ENCODE measurements at places on chromosomes 13 and 19.

DNA sequence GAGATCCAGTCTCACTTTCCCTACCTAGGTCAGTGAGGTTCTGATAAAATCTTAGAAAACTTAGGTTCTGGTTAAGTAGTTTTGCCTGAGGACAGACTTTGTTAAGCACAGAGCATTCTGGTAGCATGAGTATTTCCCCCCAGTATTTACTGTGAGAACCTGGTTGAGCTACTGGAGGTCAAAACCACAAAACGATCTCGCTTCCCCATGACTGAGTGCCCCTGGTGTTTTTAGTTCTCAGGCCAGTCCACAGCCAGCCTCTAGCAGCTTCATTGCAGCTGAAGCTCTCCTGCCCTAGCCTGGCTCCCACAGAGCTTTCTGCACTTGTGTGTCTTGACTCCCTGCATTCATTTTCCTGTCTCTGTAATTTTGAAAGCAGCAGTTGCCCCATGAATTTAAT lies 1138.2 kb downstream of the UQCRFS1 start:
- no peak for DNase-seq

- no peak for DNase-seq
Measured at GRCh38 chr19:40627486-40628279, 26.5 kb downstream of the LTBP4 start.

GRCh38 chr19:30842926-30843325 lies 470.7 kb downstream of the ZNF536 start:
- DNase-seq, result no peak

DNA sequence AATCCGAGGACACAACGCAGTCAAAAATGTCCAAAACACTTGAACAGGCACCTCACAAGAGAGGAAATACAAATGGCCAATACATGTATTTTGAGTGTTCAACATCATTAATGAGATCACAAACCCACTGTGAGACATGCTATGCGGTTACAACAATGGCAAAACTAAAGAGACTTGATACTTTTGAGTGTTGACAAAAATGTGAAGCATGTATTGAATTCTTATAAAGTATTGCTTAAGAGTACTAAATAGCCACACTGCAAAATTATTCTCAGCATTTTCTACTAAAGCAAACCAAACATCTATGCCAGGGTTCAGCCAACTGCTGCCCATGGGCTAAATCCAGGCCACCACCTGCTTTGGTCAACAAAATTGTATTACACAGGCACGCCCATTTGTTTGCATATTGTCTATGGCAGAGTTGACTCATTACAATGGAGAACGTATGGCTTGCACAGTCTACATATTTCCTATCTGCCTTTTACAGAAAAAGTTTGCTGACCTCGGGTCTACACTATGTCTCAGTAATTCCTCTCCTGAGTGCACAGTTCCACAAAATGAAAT lies 135.3 kb downstream of the B3GLCT start:
- DNase-seq, result no peak

DNA sequence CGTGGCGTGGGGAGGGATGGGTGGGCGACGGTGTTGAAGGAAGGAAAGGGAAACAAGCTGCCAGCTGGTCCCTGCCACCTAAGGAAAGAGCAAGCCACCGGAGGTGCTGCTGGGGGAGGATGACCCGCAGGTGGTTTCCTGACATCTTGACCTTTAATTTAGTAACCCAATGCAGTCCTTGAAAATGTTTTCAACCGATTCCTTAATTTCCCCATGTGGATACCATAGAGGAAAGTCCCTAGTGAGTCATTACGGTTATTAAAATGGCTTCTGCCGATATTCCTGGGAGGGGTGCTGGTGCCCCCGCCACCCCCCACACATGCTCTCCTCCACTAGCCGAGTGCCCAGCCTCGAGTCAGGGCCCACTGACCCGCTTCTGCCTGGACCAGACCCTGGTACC lies 6.3 kb upstream of the ANKRD10 start:
- no peak for DNase-seq

- DNase-seq, result no peak
Measured at GRCh38 chr19:9705836-9706235, 30.9 kb upstream of the ZNF562 start.

DNA sequence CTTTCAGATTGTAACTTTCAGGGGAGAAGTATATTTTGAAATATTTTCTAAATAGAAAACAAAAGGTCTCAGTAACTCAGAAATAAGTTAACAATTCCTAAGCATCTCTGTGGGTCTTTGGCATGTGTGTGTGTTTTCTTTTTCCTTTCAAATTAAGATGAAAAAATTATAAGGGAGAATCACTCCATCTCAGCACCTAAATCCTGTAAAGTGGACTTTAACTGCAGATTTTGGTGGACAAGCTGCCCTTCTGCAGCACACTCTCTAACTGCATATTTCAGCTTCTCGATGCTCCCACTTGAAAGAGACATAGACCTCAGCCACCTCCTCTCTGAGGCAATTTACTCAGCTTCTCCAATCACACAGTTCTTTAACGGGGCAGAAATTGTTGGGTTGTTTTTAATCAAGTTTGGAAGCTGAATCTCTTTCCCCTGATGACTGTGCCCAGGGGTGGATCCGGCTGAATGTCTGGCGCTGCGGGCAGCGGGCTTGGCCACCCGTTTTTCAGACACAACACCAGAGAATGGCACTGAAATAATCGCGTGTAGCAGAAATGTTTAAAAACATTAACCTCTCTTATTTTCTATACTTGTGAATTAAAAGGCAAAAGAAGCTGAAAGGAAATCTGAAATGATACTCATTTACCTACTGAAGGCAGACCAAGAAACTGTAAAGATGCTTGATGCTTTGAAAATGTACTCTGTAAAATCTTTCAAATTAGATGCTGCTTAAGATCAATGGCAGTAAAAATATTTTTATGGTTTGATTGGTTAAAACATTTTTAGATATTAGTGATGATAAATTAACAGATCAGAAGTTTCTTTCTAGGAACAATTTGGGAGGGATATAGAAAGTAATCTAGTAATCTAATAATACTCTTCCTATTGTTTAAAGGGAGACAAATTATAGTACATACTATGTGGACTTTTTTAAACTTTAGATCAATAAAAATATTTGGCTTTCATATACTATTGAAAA lies 12.4 kb downstream of the ZIC2 start:
- no peak for DNase-seq

DNA sequence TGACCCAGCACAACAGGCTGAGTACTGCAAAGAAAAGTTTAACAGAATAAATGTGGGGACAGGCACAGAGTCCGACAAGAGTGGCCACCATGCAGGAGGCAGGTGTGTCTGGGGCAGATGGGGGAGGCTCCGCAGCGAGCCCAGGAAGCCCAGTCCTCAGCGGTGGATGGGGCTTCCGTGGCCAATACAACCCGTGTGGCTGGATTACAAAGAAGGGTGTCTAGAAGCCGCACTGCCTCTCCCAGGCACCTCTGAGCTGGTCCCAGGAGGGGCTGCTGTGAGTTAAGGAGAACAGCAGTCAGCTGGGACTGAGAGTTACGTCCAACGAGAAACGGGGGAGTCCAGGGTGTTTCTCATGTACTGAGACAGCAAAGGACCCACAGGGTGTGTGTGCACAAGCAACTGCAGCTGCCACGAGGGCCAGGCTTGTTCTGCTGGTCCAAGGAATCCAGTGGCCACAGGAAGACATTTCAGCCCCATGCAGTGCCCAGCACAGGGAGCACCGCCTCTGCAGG lies 70.2 kb downstream of the SPACA7 start:
- no peak for DNase-seq

- no peak for DNase-seq
Measured at GRCh38 chr13:110799246-110800236, 86.0 kb downstream of the ING1 start.

- DNase-seq, result no peak
Measured at GRCh38 chr13:52809310-52809769, 39.1 kb downstream of the PCDH8 start.

DNA sequence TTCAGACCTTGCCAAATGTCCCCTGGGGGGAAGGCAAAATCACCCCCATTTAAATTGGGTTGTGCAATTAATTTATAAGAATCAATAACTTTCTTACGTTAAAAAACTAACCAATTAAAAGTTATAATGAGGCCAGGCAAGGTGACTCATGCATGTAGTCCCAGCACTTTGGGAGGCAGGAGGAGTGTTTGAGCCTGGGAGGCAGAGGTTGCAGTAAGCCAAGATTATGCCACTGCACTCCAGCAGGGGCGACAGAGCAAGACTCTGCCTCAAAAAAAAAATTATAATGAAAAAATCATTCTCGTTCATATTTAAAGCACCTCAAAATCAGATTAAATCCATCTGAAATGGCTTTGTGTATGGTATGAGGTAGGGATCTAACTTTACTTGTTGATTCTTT lies 18.4 kb upstream of the SIGLEC14 start:
- DNase-seq, result no peak

- DNase-seq, result no peak
Measured at GRCh38 chr13:75440100-75440499, 41.9 kb downstream of the TBC1D4 start.

- no peak for DNase-seq
Measured at GRCh38 chr19:40279761-40280607, 5.2 kb downstream of the AKT2 start.

- no peak for DNase-seq
Measured at GRCh38 chr13:107361666-107362065, 793.7 kb upstream of the ARGLU1 start.

- no peak for DNase-seq
Measured at GRCh38 chr13:25324100-25324499, 22.7 kb downstream of the NUP58 start.

DNA sequence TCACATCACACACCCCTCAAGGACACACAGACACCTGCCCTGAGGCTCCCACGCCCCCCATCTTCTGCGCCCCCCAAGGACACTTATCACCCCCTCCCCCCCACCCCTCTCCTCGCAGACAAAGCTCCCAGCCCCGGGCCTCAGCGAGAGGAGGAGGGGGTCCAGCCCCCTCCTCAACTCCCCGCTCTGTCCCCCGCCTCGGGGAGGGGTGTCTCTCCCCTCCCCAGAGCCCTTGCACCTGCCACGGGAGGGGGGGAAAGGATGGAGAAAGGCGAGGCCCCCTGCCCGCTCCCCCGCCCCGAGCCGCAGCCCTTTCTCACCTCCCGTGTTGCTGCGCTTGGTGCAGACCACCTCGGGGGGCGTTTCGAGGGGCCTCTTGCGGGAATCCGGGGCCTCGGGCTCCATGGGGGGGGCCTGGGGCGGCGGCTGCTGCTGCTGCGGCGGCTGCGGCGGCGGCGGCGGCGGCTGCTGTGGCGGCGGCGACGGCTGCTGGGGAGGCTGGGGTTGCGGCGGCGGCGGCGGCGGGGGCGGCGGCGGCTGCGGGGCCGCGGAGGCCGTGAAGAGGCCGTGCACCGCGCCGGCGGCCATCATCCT lies 621 bp downstream of the NOVA2 start:
- DNase-seq, result no peak

GRCh38 chr19:13190781-13191540 lies 40.8 kb downstream of the IER2 start:
- no peak for DNase-seq

- no peak for DNase-seq
Measured at GRCh38 chr13:45718992-45719391, 16.9 kb downstream of the CBY2 start.

DNA sequence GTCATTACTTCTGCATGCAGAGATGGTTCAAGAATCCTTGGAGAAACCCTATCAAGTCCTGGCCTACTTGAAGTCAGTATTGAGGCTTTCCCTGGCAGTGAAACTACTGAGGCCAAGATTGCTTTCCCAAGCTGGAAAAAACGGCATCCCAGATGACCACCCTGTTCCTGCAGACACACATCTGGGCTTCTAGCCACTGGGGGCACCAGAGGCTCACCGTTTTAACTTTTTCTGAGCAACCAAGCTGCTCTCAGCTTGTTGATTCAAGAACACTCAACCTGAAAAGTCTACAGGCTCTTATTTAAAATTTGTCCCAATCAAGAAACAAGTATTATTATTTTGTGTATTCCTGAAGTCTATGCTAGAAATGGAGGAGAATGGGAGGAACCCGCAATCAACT lies 66.6 kb downstream of the SPRYD7 start:
- DNase-seq, result no peak

DNA sequence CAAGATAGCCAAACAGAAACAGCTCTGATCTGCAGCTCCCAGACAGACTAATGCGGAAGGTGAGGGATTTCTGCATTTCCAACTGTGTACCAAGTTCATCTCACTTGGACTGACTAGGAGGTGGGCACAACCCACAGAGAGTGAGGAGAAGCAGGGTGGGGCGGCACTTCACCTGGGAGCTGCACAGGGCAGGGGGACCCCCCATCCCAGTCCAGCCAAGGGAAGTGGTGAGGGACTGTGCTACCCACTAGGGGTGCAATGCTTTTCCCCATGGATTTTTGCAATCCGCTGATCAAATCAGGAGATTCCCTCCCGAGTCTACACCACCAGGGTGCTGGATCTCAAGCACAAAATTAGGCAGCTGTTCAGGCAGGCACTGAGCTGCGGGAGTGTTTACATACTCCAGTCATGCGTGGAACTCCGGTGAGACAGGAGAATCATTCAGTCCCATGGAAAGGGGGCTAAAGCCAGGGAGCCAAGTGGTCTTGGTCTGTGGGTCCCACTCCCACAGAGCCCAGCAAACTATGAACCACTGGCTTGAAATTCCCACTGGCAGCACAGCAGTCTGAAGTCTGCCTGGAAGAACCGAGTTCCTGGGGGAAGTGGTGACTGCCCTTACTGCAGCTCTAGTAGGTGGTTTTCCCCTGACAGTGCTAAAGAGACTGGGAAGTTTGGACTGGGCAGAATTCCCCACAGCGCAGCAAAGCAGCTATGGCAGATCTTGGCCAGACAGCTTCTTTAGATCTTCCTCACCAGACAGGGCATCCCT lies 85.1 kb upstream of the UFM1 start:
- no peak for DNase-seq

- no peak for DNase-seq
Measured at GRCh38 chr13:28579322-28579721, 79.6 kb upstream of the POMP start.

DNA sequence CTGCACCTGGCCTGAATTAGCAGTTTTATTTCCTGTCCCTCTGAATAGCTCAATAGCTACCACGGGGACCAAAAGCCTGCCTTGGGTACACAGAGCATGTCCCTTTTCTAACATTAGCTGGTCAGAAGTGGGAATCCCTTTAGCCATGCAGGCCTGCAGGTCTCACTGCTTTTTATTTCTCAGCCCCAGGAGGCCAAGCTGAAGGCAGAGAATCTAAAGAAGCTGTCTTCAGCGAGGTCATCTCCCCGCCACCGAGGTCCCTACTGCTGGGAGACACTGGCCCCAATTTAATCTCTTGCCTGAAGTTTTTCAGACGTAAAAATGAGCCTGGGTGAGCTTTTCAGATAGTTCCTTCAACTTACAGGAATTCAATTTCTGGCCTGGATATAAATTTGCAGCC lies 40.7 kb downstream of the PIN1 start:
- no peak for DNase-seq

- DNase-seq, result no peak
Measured at GRCh38 chr13:44350775-44351504, 22.7 kb upstream of the SERP2 start.

DNA sequence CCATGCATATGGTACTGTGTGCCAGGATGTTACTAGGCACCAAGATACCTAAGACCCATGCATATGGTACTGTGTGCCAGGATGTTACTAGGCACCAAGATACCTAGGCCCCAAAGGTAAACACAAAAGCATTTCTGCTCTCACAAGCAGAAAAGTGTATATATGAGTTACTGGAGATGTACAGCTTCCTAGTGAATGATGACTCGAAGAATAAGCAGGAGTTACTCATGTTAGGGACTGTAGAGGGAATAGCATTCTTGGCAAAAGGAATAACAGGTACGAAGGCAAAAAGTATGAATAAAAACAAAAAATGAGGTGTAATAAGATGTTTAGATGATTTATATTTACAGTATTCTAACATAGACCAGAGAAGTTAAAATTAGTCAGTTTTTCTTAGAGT lies 383.7 kb downstream of the DIAPH3 start:
- no peak for DNase-seq

GRCh38 chr19:38793177-38793576 lies 4.2 kb downstream of the LGALS7B start:
- no peak for DNase-seq

Measured in stimulated activated CD8-positive, alpha-beta memory T cell treated with anti-CD3 and anti-CD28 coated beads, Interleukin-7, amount 100 ng/mL, for 4 hours (primary cell).